ENCODE measurements at places on chromosomes 3 and 15.
A peak's percentile ranks its signal among the peaks of the same experiment; 100 is the strongest.

DNA sequence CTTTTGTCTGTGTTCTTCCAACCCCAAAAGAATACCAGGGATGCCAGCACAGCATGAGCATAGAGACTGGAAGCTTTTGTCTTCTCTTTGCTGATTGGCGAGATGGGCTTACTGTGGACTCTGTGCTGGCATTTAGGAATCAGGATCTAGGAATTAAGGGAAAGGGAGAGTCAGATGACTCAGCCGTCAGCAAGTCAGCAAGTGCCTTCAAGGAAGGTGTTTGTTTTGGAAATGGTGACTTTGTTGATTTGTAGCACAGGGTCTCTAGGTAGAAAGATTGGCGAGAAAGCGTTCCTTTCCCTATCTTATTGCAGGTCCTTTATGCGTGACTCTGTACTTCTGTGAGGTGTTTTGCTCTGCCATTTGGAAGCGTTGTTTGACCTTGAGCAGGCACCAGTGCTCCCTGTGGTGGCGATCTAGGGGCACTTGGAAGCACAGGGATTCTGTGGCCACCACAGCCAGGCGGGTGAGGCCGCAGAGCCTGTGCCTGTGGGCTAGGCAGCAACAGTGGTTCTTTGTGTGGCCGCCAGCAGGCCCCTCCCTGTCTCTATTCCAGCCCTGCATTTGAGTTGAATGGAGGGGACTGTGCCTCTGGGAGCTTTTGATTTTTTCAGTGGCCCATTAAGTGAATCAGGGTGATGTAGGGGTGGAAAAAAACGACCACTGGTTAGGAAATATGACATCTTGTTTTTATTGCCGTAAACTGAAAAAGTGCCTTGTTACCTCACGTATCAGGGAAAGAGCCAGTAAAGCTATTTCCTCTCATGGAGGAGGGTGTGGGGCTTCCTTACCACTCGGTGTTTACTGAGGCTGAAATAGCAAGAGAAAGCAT, 19.0 kb downstream of the FAN1 start:
- DNase-seq: no peak

GRCh38 chr3:105223815-105224214, 142.9 kb upstream of the ALCAM start:
- no peak for DNase-seq

DNA sequence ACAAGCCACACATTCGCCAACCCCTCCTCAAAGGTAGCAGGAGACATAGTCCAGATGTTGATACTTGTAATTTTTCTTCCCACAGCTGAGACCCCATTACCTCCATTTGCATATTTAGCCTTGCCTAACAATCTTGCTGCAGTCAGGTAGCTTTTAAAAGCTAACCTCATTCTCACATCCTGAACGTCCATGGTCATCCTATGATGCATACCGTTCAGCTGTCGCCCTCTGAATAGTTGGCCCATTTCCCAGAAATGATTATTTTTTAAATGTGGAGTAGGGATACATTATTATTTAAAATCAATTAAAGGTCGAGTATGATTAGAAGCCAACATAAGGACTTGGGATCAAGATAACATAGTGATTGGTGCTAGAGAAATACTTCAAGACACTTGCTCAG, 165.0 kb downstream of the MEX3B start:
- no peak for DNase-seq

- DNase-seq: no peak
Measured at GRCh38 chr3:12553921-12554391, 2.9 kb upstream of the MKRN2 start.

DNA sequence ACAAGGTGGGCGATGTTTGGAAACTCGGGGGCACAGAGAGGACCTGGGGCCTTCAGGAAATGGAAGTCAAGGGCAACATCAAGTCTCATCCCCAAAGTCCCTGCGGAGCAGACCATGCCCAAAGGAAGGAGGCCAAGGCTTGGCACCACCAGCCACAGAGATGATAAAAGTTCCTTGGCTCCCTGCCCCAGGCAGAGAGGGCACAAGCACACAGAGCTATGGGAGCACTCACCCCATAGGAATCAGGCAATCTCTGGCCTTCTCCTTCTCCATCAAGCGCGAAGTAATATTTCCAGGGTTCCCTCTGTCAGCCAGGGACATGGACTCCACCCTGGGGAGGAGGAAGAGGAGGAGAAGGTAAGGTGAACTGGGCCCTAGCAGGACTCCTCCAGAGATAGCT, 7.9 kb downstream of the ACAA1 start:
- no peak for DNase-seq

DNA sequence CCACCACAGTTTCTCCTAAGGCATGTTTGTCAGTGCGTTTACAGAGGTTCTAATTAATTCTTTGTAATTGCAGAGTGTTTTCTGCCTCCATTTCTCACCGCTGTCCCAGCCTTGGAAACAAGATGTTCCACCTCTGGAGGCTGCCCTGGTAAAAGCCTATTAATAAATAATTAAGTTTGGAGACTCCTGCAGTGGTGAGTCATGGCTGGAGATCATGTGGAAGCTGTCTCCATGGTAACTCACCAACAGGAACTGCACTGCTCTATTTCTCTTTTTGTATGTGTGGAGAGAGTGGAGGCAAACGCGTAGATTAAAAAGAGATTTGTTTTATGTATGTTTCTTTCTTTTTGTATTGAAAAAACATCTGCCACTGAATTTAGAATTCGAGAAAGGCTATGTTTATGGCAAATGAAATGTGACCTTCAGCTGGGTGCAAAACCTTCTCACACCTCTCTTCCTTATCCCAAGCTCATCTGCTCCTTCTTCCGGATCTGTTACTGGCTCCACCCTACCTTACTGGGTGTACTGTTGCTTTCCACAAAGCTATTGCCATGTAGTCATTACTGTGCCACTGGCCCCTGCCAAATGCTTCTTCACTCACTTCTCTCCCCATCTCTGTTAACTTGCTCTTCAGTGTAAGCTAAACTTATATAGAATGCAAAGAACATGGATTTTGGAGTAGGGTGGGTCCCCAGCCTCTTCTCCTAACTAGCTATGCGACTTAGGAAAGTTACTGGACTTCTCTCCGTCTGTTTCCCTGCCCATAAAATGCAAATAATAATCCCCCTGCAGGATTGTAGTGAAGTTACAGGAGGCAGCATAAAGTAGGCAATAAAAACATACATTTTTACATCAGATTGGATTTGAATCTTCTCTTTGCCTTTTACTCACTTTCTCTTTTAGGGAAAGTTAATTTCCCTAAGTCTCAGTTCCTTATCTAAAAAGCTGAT, 778.5 kb downstream of the NTRK3 start:
- peak; percentile 71 for DNase-seq

DNA sequence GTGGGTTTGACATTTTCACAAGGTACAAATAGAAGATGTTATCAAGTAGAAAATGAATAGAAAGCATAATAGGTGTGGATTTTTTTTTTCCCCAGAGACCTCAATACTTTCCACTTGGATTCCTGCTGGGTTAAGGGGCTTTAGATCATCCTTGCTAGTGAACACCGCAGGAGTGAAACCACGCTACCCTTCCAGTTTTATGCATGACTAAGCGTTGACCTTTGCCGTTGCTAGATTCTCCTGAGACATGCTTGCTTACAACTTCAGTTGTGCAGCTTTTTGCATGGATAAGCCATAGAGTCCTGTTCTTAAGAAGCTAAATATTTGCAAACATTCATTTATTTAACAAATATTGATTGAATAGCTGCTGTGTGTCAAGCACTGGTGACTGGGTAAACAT, 299.7 kb upstream of the LMCD1 start:
- DNase-seq: no peak

DNA sequence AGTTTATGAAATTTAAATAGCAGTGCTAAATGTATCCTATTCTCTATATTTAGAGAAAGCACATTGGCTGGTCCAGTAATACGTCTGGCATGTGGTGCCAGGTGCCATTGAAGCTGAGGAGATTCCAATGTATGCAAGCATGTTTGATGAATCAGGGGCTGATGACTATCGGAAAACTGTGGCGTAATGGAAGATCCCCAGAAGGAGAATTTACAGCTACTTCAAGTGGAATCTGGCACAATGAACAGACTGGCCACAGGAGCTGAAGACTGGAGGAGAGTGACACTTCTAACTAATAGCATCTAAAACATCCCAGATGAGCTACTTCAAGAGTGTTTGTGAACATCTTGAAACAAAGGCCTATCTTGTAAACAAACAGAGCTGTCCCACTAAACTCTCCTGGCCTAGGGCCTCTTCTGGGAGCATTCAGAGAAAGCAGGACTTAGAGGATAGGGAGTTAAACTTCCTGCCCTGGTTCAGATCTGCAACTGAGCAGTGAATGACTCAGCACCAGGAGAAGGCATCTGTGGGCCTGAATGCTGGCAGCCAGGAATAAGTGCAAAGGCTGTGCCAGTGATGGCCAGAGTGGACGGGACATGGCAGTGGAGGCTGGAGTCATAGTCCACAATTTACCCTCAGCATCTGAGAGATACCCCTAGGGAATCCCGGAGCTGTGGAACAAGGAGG, 15.2 kb upstream of the ACTC1 start:
- no peak for DNase-seq

GRCh38 chr3:53170325-53171063, 9.5 kb downstream of the PRKCD start:
- no peak for DNase-seq

GRCh38 chr3:179907784-179908482, 128.8 kb downstream of the PEX5L start:
- no peak for DNase-seq

GRCh38 chr3:46716461-46717441, 918 bp downstream of the PRSS50 start:
- DNase-seq: no peak

- DNase-seq: no peak
Measured at GRCh38 chr3:122006267-122006666, 15.8 kb downstream of the ILDR1 start.

- DNase-seq: no peak
Measured at GRCh38 chr3:52522651-52523251, 10.9 kb downstream of the NT5DC2 start.

GRCh38 chr3:102593812-102594602, 159.2 kb downstream of the ZPLD1 start:
- DNase-seq: no peak

DNA sequence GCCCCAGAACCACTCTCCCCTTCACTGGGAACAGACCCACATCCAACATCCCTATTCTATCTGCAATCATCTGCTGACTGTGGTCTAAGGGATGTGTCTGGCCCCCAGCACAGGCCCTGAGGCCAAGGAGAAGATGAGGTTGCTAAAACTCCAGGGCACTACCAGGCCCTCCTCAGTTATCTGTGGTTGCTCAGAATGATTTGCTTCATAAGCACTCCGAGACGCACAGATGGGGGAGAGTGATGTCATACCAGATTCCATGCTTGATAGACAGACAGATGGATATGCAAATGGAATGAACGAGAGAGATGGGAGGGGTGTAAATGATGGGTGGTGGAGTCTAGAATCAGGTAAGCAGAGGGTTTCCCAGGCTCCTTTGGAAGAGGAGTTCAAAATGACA, 57.8 kb downstream of the CEMIP start:
- no peak for DNase-seq

DNA sequence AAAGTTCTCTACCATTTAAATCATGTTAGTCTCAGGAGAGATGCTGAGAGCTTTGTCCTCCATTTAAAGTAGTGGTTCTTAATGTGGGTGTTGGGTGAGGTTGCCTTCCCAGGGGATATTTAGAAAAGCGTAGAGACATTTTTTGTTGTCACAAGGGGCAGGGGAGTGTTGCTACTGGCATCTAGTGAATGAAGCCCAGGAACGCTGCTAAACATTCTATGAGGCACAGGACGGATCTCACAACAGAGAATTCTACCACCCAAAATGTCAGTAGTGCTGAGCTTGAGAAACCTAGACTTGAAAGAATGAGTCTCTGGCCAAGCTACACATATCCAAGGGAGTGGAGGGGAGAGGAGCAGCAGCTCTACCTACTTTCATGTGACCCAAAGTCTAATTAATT, 60.7 kb upstream of the CTNNB1 start:
- DNase-seq: no peak

DNA sequence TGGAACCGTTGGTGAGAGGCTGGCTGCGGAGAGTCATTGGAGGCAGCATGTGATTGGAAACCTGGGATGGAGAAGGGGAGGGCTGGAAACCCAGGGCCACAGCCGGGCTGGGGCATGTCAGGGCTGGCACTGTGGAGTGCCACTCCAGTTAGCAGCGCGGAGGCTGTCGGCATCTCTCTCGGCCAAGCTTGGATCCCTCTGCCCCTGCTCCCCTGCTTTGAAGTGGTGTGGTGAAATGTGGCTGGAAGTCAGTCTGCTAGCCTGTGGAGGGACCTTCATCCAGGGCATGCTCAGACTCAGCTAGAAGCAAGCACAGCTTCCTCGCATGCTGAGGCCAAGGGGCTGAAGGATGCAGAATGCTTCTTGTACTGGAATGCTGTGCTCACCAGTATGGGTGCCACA, 13.5 kb downstream of the SLCO3A1 start:
- peak; percentile 84 for DNase-seq

GRCh38 chr3:175325440-175325839, 466.3 kb downstream of the NAALADL2 start:
- no peak for DNase-seq

GRCh38 chr3:168138421-168138820, 42.7 kb upstream of the GOLIM4 start:
- no peak for DNase-seq

All from ureter (tissue), 1 donor.